ENCODE measurements at places on chromosomes 4 and X. TPM values are rescaled to one million over a fixed set of nuclear protein-coding genes. Genes with fewer than 3 reads are reported as not detected.

Gene TBC1D19
- 19.4 TPM for total RNA-seq

Gene TLR6
- total RNA-seq, result 3.5 TPM

Gene CT45A2
- not detected for total RNA-seq

Gene GPC4
- total RNA-seq, result 28.4 TPM

Gene NMU
- not detected for total RNA-seq

Gene GABRB1
- total RNA-seq, result not detected

Gene WDR1
- total RNA-seq, result 263 TPM

Gene CTAG2
- total RNA-seq, result not detected

Gene RAB41
- not detected for total RNA-seq

Gene TRIM61
- not detected for total RNA-seq

Gene EPGN
- total RNA-seq, result 1.6 TPM

Gene SRP72
- total RNA-seq, result 52.9 TPM

Gene GAGE10
- total RNA-seq, result not detected

Gene GYPA
- not detected for total RNA-seq

Gene IL13RA2
- total RNA-seq, result 42.2 TPM

Gene PNMA6A
- total RNA-seq, result 8.1 TPM

Gene GAGE12J
- not detected for total RNA-seq

Gene PAPSS1
- 20.0 TPM for total RNA-seq

Gene SNCA
- 1.5 TPM for total RNA-seq

Gene CENPE
- 1.3 TPM for total RNA-seq

Gene COL25A1
- 0.81 TPM for total RNA-seq

Gene MAGEB2
- not detected for total RNA-seq

Gene PABPC1L2B
- total RNA-seq, result not detected

Gene ASB9
- total RNA-seq, result 1.2 TPM

Gene EPHA5
- 0.27 TPM for total RNA-seq

Gene CLTRN
- total RNA-seq, result not detected

Gene OTC
- total RNA-seq, result not detected

Gene SOWAHB
- not detected for total RNA-seq

Gene PLP2
- total RNA-seq, result 101 TPM

Gene ACOX3
- total RNA-seq, result 47.8 TPM

Gene CXCL11
- total RNA-seq, result not detected

Gene CHIC1
- total RNA-seq, result 18.9 TPM

Gene SLC4A4
- 1.8 TPM for total RNA-seq

Gene TMSB15C
- 3.9 TPM for total RNA-seq

Gene UGT8
- total RNA-seq, result 2.3 TPM

Gene TEX13D
- not detected for total RNA-seq

Gene MAGEA9B
- not detected for total RNA-seq

Gene DSPP
- total RNA-seq, result not detected

Measured in thoracic aorta (tissue), 2 donors.